ENCODE measurements at places on chromosomes 11 and 22. TPM values are rescaled to one million over a fixed set of nuclear protein-coding genes. Genes with fewer than 3 reads are reported as not detected.

Gene CD3D
- total RNA-seq, result not detected

Gene CRYBB2
- 0.51 TPM for total RNA-seq

Gene LRRC56
- total RNA-seq, result 0.69 TPM

Gene P2RX6
- 1.8 TPM for total RNA-seq

GRCh38 chr11:73284106-73284505, 12.0 kb downstream of the P2RY6 start:
- DNase-seq, result no peak

GRCh38 chr11:125251956-125252355, 87.4 kb downstream of the PKNOX2 start:
- no peak for DNase-seq

DNA sequence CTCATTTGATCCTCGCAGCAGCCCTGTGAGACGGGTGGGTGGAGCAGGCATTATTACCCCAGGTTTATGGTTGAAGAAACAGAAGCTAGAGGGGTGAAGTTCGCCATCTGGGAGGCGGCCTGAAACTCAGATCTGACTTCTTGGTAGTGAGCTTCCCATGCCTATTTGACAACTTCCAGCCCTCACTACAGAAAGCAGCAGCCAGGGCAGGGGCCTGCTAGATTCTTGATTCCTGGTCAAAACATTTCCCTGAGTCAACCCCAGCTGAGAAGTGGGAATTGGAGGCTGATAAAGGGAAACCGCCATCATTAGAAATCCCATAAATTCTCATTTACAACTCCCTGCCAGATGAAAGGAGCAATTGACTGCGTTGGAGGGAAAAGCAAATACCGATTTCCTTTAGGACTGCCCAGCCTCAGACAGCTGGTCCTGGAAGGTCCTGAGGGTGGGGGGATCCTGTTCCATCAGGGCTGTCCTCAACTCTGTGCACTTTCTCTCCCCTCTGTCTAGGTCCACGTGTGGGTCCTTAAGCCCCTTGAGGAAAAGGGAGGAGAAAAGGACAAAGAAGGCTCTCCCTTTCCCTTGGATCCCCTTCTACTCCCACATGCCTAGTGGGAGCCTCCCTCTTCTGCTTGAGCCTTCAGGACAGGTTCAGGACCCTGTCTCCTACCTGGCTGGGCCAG, 10.2 kb upstream of the NECTIN1 start:
- no peak for DNase-seq

DNA sequence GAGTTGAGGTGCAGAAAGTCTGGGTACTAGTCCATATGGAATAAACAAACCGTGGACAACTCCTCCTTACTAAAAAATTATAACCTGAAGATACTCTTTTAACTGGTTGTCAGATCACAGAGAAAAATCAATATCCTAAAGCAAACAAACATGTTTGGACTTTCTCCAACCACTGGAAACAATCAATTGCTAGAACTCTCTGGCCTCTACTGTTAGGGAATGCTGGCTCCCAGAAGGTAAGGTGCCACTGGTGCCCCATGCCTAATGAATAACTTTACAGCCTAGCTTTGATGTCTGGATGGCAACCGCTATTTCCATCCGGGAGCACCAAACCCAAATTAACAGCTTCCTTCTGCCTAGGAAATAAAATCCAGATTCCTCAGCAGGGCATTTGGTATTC, 74.5 kb downstream of the AMBRA1 start:
- no peak for DNase-seq

DNA sequence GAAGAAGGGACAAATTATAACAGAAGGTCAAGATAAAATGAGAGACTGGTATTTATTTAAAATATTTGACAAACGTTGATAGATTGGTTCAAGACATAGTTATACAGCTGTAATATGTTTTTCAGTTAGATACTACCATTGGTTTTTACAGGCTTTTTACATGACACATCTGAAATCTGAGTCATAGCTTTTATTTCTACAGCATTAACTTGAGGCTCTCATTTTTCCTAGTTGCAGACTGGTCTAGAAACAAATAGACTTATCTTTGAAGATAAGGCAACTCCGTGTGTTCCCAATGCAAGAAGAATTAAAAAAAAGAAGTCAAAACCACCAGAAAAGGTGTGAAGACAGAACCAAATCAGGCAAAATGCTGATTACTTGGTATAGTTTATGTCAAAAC, 31.3 kb downstream of the CEP57 start:
- DNase-seq, result peak; percentile 41

GRCh38 chr22:29473001-29473400, 7.0 kb upstream of the NEFH start:
- no peak for DNase-seq

DNA sequence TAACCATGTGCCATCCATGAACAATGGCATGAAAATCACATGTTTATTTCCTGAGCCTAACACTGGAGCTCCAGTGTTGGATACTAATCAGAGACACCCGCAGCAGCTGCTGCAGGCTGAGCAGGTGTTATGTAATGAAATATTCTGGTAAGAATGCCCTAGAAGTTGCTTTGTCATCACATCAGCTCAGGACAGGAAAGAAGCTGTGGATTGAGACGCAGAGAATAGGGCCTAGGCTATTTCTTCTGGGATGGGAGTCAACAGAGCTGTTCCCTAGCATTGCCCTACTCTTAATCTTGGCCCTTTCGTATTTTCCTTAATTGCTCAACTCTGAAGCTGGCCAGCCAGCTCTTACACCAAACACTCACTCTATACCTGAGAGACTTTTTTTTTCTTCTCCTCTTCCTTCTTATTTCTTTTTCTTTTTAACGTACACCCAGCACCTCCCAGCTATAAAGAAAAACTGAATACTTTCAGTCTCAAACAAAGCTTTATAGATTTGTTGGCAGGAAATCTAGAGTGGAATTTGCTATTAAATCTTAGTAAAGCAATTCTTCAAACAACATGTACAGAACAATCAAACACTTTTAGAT, 31.9 kb downstream of the RASSF10 start:
- DNase-seq, result no peak

DNA sequence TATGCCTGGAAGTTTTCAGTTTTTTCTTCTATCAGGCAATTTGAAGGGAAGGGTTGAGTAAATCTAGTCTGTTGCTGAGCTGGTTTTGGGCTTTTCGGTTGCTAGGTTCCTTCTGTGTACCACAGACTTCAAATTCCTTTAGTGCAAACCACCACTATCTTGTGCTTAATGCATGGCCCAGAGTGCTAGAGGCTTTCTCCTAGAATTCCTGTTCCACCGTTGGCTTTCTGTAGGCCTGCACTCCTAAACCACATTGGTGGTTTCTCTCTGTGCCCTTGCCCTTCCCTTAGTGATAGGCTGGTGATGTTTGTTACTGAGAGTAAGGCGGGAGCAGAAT, 47.1 kb upstream of the CTSC start:
- peak; percentile 20 for DNase-seq

DNA sequence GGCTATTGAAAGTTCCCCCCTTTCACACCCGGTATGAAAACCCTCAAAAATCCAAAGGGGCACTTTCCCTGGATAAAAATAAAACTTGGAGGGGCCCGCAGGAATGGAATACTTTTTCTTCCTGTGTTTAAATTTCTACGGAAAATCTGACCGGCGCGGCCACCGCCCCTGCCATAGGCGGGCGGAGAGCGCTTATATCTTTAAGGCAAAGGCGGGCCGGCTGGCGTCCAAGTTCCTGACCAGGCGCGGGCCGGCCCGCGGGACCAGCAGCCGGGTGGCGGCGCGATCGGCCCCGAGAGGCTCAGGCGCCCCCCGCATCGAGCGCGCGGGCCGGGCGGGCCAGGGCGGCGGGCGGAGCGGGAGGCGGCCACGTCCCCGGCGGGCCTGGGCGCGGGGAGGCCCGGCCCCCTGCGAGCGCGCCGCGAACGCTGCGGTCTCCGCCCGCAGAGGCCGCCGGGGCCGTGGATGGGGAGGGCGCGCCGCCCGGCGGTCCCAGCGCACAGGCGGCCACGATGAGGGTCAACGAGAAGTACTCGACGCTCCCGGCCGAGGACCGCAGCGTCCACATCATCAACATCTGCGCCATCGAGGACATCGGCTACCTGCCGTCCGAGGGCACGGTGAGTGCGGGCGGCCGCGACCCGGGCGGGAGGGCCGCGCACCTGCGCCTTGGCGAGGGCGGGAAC, at the start of gene ANO1:
TSS of gene ANO1 (plus strand) at position 223 of the 686 bp plus-strand sequence. CDS start at position 513, 290 bp downstream.
- no peak for DNase-seq

DNA sequence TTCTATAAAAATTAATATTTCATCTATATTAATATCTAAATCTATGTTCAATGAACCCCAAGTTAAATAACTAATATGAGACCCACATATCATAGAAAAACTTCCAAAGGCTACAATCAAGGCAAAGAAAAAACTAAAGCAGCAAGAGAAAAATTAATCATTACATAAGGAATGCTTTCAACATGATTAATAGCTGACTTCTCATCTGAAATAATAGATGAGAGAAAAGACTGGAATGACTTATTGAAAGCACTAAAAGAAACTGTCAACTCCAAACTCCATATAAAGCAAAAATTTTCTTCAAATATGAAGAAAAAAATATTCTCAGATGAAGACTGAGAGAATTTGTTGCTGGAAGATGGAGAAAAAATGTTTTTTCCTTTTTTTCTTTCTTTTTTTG, 13.0 kb downstream of the TRIM5 start:
- DNase-seq, result peak; percentile 19

DNA sequence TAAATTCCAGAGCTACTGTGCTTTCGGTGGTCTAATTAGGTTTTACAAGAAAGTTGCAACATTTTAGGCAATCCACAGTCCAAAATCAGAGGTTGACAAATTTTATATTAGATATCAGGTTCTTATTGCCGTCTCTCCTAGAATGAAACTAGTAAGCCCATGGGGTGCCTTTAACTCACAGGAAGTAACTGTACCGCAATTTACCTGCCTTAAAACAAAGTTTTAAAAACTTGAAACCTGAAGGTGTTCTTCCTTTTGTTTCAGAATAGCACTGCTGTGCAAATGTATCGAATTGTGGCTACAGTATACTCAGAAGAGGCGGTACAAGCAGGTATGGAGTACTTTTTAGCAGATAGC, 77.2 kb downstream of the PISD start:
- no peak for DNase-seq

GRCh38 chr22:29647954-29648737, 44.7 kb downstream of the NF2 start:
- no peak for DNase-seq

GRCh38 chr11:35011944-35012343, 95.5 kb downstream of the PDHX start:
- no peak for DNase-seq

DNA sequence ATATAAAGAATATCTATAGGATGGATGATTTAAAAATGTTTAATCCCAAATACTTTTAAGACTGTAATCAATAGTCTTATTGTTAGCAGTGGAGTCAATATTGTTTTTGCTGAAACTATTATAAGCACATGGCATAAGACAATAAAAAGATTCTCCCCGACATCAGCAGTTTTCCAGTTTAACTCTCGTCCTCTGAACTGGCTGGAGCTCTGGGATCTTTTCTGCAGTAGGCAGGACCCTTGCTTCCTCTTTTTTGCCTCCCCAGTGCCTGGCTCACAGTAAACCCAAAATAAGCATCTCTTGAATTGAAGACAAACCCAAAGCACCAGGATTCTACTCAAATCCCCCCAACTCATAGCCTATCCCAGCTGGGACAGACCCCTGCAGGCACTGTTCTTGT, 32.9 kb downstream of the KCNJ1 start:
- DNase-seq, result no peak

All from HFFc6 (cell line).